Stimulated activated CD4-positive, alpha-beta T cell treated with anti-CD3 and anti-CD28 coated beads, Interleukin-2, amount 100 ng/mL, for 4 hours (primary cell): ENCODE measurements at places on chromosomes 4 and X.

DNA sequence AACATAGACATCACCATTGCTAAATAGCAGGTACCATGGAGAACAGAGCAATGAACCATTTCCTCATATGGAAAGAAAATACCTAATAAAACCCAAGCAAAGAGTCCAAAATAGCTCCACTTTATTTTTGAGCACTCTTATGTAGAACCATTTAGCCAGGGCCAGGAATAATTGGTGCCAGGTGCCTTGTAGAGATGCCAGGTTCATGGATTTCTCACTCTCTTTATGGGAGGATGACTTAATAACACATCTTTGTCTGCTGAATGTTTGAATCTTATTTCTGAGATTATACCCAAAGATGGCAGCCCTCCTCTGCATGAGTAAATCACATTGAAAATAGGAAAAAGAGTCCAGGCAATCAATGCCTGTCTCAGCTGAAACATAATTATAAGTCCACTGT lies 212.3 kb upstream of the SFRP2 start:
- no peak for DNase-seq

DNA sequence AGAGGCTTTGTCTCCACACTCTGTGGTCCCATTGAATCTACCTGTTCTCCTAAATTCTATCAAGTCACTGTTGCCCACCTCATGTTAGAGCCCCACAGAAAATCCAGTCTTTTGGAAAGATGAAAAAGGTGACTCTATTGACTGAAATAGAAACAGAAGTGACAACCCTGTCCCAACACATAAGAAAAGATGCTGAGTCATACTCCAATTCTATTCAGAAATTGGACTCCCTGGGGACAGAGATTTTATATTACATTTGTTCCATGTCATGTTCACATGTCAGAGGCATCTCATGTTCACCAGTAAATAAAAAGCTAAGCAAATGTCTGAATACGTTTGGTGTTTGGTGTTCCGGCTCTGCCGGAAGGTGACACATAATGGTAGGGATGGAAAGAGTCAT lies 2.9 kb upstream of the GRPR start:
- no peak for DNase-seq

- no peak for DNase-seq
Measured at GRCh38 chrX:4710618-4711433, 997.4 kb upstream of the PRKX start.

DNA sequence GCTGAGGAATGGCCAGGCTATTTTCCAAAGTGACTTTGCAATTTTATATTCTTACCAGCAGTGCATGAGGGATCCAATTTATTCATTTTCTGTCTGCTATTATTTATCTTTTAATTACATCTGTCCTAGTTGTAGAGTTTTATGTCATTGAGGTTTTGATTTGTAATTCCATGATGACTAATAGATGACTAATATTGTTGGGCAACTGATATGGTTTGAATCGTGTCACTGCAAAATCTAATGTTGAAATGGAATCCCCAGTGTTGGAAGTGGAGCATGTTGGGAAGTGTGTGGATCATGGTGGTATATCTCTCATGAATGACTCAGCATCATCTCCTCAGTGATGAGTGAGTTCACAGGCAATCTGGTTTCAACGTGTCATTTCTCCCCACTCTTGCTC lies 201.5 kb downstream of the TBX22 start:
- DNase-seq: no peak

DNA sequence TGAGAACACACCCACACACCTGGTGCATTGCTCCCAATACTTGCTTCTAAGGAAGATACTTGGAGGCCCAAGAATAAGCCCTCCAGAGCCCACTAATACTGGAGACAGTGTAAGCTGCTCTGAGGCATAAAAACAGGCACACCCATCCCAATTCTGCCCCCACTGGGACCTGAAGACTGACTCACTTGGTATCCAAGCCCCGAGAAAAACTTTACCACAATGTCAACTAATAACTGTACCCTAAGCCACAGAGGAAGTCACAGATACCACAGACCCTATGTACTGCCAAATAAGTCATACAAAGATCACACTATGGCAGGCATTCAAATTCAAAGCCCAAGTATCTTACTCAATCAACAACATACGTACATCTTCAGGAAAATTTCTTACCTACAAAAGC lies 398.2 kb upstream of the SPANXN1 start:
- no peak for DNase-seq

GRCh38 chrX:68822641-68823410 lies 6.0 kb upstream of the EFNB1 start:
- no peak for DNase-seq

DNA sequence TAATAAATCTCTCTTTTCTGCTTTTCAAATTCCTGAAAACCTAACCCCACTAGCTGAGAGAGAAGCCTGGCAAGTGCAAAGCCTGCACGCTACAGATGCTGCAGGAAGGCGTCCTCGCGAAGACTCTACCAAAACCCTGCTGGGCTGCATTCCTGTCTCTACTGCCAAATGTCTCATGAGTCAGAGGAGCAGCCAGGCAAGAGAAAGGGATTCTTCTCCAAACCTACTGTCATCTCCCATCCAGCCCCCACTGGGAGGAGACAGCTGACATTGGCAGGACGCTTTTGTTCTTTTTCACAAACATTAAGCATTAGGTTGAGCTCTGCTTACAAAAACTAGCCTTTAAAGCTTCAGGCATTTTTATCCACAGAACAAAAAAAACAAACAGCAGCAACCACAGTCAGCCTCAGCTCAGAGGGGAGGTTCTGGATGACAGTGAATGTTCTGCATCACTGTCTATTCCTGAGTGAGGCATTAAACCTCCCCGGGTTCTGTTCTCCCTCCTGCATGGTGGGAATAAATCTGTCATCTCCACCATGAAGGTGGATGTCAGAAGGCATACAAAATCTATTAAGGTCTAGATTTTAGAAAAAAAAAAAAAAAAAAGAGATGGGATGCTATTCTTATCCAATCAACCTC lies 18.0 kb downstream of the CRMP1 start:
- DNase-seq: no peak

DNA sequence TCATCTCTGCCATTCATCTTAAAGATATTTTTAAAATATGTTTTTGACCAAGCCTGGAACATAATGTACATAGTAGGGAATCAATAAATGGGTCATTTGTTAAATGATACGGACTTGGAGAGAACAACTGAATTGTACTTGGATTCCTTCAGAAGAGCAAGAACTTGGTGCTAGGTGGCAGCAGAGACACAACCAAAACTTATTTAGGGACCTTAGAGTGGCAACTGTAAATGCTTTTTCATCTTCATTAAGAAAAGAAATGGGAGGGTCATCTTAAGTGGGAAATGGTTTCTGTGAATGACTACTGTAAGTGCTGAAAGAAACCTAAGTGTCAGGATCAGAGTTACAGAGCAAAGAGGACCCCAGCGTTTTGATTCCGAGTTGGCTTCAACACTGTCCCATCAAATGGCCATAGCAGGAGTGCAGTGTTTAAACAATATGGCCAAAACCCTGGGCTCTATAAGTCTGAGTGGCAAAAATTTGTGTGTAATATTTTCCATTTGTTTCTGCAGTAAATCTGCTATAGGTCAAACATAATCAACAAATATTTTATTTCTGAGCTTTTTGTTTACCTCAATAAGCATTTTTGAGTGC lies 213.6 kb downstream of the PALLD start:
- no peak for DNase-seq

- DNase-seq: no peak
Measured at GRCh38 chr4:27049239-27049829, 188.7 kb downstream of the STIM2 start.

GRCh38 chr4:62791386-62791785 lies 1591.3 kb downstream of the ADGRL3 start:
- DNase-seq: no peak

DNA sequence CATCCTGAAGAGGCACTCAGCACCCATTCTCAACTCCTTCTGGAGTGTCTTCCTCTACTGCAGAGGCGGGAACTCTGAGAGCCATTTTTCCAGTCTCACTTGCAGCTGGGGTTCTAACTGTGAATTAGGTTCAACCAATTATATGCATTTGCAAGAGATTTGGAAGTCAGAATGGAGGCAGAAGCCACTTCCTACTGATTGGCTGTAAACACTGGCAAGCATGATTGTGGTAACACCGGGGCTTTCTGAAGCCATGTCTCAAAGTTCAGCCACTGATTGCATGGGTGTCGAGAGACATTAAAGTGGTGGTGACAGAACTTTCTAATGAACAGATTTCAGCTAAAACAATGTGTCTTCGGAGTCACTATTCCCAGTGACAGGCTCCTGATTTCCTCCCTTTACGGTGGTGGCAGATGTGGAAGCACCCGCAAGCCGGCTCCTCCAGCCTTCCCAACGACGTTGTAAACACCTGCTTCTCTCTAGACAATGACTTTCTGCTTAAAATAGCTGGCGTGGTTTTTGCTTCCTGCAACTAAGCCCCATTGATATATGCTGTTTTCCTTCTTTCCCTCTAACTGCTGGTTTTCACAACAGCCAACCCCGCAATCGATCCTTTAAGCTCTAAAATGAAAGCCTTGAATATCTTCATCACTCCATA lies 92.0 kb downstream of the IRF2 start:
- no peak for DNase-seq

- DNase-seq: no peak
Measured at GRCh38 chr4:65789341-65789740, 119.1 kb upstream of the EPHA5 start.

- DNase-seq: no peak
Measured at GRCh38 chr4:107379054-107379869, 340.8 kb downstream of the PAPSS1 start.
